Putamen (tissue), 1 donor: ENCODE measurements at places on chromosomes 6 and 20.

- no peak for DNase-seq
These were observed 66.7 kb downstream of the ELOVL2 start for GRCh38 chr6:10977231-10977968.

GRCh38 chr6:128964233-128964755 lies 81.4 kb downstream of the LAMA2 start:
- DNase-seq: no peak

DNA sequence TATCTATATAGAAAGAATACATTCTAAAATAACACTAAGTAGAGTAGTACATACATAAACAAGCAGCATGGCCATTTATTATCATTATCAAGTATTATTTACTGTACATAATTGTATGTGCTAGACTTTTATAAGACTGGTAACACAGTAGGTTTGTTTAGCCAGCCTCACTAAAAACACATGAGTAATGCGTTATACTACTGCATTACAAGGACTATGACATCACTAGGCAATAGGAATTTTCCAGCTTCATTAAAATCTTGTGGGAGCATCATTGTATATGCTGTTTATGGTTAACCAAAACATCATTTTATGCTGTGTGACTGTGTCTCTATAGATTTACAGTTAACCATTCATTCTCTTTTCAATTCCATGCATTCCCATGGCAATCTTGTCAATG lies 131.7 kb upstream of the HDGFL1 start:
- DNase-seq: no peak

DNA sequence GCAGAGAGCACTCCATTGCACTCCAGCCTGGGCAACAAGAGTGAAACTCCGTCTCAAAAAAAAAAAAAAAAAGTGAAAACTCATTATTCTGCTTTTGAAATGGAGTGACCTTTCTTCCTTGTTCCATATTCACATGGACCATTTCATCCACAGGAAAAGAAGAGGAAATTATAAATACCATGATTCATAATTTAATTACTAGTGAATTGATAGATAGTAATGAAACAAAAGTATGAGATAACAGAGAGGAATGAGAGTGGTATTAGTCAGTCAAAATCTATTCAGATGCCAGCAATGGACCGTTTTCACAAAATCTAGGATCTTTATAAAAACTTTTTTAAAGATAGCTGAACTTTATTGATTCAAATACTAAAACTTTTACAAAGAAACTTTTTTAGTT lies 443.1 kb upstream of the FLRT3 start:
- no peak for DNase-seq

- no peak for DNase-seq
These were observed 47.5 kb downstream of the PHIP start for GRCh38 chr6:79030511-79030910.

DNA sequence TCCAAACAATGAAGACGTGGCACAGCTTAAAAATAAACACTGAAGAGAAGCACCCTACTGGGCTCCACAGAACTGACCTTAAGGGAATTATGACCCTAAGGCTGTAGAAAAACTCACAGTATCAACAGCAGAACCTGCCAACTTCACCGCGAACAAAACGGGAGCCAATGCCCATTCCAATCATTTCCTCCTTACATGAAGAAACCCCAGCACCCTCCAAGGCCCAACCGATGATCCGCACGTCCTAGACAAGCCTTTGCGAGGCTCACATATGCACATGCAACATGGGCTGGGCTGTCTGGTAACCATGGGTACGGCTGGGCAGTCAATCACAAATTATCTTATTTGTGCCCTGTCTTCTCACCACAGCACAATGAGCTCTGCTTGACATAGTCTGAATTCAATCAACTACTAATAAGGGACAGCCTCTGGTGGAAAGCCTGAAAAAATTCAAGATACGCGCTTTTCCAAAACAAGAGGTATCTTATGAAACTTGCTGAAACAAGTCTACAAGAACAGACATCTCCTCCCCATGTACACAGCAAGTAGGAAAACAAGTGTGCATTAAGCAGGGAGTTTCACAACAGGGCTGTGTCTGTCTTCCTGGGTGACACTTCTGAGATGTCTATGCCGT lies 1.7 kb downstream of the DIDO1 start:
- DNase-seq: no peak

GRCh38 chr6:107235511-107235910 lies 120.2 kb upstream of the BEND3 start:
- no peak for DNase-seq

- no peak for DNase-seq
These were observed 17.8 kb upstream of the RSPO3 start for GRCh38 chr6:127100510-127101140.

DNA sequence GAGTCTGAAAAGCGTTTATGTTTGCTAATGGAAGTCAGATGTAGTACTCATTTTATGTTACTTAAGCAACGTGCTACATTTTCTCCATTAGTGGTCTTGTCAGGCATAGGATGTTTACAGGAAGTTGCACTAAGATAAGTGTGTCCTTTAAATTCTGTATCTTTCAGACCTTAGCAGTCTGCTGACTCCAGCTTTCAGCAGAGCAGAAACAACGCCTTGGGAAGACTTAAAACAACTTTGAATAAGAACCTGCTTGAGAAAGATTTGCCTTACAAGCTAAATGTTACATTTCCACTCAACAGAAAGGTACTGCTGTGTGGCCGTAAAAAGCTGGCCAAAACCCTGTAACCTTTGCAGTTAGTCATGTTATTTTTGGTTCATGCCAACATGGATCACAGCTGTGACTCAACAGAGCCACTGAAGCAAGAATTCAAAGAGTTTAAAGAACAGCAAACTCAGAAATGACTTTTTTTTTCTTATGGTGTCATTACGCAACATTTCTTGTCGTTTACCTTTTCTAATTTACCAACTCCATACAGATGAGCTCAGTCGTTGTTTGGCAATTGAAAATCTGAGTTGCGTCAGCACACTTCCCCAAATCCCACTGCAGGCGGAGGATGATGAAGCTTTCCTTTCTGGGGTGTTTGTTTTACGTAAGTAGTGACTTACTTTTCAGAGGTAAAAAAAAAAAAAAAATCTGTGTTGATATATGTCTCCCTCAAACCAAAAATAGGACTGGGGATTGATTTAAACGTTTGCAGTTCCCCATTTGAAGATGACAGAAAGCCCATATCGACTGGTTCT lies 27.9 kb upstream of the BMP6 start:
- no peak for DNase-seq

DNA sequence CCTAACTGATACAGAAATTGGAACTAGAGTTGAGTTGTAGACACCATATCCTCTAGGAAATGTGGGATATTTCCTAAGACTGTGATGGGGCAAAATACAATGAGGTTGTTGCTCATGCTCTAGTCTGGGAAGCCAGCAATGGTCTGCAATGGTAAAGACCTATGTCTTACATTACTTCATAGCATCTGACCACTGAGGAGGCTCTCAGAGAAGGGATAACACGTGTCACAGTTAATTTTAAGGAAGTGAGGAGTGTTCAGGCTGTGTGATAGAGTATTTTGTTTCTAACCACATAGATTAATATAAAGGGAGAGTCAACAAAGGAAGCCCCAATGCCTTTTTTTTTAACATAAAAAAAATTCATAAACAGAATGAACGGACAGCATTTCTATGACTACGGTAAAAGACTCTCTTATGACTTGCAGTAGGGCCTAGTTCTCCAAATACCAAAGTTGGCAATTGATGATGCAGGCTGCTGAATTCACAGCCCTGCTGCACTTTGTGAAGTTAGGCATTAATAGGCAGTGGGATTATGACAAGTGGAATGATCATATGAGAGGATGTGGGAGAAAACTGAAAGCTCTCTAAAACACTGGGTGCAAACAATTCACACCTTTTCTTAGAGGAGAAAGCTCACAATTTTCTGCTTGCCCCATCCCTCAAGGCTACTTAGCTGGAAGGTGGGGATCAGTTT lies 13.7 kb downstream of the KCNS1 start:
- no peak for DNase-seq

- DNase-seq: no peak
These were observed 39.4 kb downstream of the REPS1 start for GRCh38 chr6:138948546-138949179.

- DNase-seq: no peak
These were observed 24.3 kb upstream of the TBX18 start for GRCh38 chr6:84788689-84789088.

- no peak for DNase-seq
These were observed 62.0 kb upstream of the CD93 start for GRCh38 chr20:23147964-23148730.

DNA sequence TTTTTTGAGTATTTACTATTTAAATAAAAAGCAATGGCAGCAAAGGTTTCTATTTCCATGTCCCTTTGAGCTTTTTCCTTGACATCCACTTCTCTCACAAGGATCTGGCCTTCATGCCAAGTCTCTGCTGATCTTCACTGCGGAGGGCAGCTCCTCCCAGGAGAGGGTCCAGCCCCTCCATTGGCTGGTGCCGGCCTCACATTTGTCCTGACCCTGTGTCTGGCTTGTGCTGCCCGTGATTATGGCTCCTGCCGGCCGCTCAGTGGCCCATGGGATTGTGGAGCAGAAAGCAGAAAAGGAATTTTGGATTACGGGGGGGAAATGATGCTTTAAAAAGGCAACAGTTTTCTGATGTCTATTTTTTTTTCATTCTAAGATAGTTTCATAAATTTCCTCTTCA lies 31.2 kb upstream of the PDE7B start:
- no peak for DNase-seq

DNA sequence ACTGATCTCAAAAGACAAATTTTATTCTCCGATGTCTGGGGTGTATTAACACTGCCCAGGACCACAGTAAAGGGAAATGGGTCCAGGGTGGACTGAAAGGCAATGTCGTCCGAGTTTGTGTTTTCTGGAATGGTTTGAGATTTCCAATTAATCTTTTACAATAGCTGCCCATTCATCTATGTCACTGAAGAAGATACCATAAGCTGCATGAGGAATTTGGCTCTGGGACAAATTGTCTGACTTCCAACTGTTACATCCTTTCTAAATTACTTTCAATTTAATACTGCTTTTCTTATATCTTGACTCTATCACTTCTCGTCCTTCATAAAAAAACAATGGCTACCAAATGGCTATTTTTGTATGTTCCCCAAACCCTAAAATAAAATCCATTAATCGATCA lies 130.7 kb upstream of the KCNK16 start:
- no peak for DNase-seq

GRCh38 chr20:36832791-36833190 lies 43.1 kb upstream of the TLDC2 start:
- no peak for DNase-seq
